ENCODE measurements at places on chromosomes 3 and 15.
A peak's percentile ranks its signal among the peaks of the same experiment; 100 is the strongest.

- no peak for DNase-seq
Measured at GRCh38 chr3:79310016-79310415, 457.8 kb downstream of the ROBO1 start.

GRCh38 chr3:38560996-38561717 is 65.0 kb downstream of the EXOG start:
- DNase-seq: no peak

- no peak for DNase-seq
Measured at GRCh38 chr15:85388566-85389305, 8.3 kb downstream of the AKAP13 start.

DNA sequence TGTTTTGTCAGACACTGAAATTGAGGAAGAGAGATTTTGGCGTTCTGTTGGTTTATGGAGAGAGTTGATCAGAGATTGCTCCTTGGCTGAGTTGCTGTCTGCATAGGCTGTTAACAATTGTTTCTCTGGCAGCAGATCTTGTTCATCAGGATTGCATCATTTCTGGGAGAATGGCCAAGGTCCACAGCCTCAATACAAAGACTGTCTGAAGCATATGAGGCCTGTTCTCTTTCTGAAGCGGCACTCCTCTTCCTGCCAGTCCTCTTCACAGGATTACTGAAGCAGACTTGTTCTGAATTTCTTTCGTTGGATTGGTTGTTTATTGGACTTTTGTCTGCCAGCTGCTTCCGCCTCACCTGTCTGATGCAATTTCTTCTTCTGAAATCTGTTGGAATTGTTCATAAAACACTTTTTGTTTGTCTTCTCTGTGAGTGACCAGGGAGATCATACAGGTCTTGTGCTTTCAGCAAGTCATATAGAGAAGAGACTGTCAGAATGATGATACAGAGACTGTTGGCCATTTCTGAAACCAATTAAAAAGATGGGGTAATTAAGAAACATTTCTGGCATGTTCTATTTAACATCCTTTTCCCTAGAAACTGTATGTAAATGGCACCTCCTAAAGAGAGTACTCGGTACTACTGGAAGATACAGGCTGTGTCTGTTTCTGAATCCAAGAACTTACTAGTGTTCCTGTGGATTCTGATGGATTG is 25.5 kb downstream of the SETD5 start:
- peak; percentile 96 for DNase-seq

GRCh38 chr3:148682997-148683396 is 14.7 kb upstream of the AGTR1 start:
- no peak for DNase-seq

GRCh38 chr3:30294241-30294667 is 312.1 kb upstream of the TGFBR2 start:
- no peak for DNase-seq

GRCh38 chr15:33098094-33099058 is 96.1 kb downstream of the FMN1 start:
- DNase-seq: no peak

DNA sequence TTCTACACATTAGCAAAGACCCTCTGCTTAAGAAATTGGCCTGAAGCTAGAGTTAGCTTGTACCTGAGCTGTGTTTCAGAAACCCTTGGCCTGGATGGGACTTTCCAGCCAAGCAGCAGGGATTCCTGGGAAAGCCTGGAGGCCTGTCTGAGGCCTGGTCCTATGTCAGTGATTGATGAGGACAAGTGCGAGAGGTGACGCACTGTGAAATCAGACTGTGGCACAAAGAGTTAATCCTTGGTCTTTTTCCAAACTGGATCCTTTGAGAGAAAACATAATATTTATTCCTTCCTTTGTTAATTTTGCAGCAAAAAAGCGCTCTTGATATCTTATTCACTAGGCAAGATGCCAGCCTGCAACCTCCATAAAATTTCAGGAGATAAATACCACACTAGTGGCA is 225.0 kb upstream of the ATP11B start:
- no peak for DNase-seq

DNA sequence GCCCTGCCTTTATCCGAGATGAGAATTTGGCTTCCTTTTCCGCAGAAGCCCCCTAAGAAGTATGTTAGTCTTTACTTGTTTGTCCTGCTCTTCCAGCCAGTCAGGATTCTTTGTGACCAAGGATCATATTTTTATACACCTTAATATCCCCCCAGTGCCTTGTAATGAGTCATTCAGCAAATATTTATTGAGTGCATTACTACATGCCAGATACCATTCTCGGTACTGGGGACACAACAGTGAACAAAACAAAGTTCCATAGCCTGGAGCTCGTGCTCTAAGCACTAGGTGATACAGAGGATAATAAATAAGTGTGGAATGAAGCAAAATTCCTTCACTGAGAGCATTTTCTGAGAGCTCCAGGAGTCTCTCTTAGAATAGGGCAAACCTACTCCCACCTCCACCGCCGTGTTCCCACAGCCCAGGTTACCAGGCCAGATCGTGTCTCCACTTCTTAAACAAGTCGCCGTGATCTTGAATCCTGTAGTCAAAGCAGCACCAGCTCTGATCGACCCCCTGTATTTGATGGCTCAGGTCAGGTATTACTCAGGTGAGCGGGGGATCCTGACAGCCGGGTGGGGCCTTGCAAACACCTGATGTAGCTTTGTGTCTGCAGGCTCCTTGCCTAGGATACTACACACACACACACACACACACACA is 18.5 kb downstream of the TTC21A start:
- DNase-seq: peak; percentile 74

DNA sequence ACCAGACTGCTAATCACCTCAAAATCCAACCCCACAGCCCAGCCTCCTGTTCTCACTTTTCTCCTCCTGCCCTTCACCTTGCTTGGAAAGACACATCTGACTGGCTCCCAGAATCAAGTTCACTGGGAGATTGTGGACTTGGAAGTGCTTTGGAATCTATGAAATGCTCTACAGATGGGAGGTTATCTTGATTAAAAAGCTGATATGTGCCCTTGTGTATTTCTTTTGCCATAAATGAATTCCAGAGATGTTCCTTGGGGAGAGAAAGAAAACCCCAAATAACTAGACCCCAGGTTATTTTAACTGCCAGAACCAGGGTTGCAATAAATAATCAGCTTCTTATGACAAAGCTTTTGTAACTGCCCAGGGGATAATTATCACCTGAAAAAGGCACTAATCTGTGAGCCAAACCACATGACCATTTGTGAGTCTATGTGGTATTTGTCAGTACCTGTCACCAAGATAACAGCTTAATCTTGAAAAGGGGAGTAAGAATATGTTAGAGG is 21.7 kb upstream of the ARHGEF3 start:
- no peak for DNase-seq

DNA sequence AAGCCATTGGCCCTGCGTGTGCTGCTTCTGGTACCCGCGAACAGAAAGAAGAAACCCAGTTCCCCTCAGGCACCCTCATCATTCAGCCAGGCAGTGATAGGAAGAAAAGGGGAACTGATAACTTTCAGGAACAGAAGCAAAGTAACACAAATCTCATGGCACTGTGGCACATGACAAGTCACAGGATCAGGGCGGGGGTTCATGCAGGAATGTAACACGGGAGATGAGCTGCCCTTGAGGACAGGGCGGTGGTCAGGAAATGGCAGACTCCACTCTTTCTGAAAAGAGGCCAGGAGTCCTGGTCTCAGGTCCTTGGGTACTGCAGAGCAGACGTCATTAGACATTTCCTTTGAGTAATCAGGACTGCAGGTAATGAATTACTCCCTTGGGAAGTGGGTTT is 95.5 kb downstream of the CCNL1 start:
- peak; percentile 35 for DNase-seq

- no peak for DNase-seq
Measured at GRCh38 chr15:67227846-67228245, 26.6 kb downstream of the AAGAB start.

- DNase-seq: no peak
Measured at GRCh38 chr15:58016581-58017175, 48.8 kb downstream of the ALDH1A2 start.

GRCh38 chr3:165544432-165544831 is 292.8 kb downstream of the BCHE start:
- no peak for DNase-seq

GRCh38 chr3:48544141-48544540 is 12.5 kb downstream of the PFKFB4 start:
- no peak for DNase-seq

GRCh38 chr15:90414408-90415028 is 26.5 kb downstream of the IQGAP1 start:
- no peak for DNase-seq

GRCh38 chr3:141306922-141307321 is 61.4 kb upstream of the ZBTB38 start:
- DNase-seq: peak; percentile 27

- DNase-seq: no peak
Measured at GRCh38 chr3:5675319-5675718, 487.8 kb downstream of the EDEM1 start.

DNA sequence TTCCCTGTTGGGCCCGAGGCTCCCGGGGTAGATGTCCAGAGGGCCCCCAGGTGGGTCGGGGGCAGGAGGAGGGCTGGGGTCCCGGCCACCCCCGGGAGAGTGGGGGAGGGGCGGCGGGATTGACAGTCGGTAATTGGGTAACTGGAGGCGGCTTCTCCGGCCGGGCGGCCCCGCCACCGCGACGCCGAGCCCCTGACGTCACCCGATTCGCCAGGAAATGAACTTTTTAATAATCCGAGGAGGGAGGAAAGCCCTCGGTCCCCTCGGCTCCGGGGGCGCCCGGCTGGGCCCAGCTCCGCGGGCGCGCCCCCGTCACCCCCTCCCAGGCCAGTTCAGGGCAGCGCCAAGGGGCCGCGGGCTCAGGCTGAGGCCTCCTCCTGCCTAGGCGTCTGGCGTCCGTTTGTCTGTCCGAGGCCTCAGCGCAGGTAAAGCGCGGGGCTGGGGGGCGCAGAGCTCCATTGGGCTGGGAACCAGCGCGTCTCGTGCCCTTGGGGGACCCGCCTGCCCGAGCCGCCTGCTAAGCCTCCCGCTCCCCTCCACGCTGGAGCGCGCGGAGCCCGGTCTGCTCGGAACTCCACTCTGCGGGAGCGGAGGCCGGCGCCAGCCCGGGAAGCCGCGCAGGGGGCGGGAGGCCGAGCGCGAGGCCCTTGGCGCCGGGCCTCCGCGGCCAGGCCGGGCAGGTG is 3.9 kb downstream of the GATA2 start:
- DNase-seq: no peak

DNA sequence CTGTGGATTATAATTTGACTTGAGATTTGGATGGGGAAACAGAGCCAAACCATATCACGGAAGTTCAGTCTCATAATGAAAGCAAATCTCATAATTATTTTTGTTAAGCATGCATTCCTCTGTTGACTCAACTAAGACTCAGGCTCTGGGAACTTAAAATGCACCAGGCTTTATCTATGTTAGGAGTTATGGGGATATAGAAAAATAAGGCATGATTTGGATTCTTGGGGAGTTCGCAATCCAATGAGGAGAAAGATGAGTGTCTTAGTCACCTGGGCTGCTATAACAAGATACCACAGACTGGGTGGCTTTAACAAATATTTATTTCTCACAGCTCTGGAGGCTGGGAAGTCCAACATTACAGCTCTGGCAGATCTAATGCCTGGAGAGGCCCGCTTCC is 89.4 kb upstream of the TJP1 start:
- no peak for DNase-seq

- DNase-seq: no peak
Measured at GRCh38 chr3:195251336-195252065, 19.5 kb downstream of the XXYLT1 start.

- DNase-seq: no peak
Measured at GRCh38 chr3:16378920-16379319, 113.9 kb downstream of the OXNAD1 start.

- peak; percentile 40 for DNase-seq
Measured at GRCh38 chr3:188389711-188390342, 235.9 kb downstream of the LPP start.

DNA sequence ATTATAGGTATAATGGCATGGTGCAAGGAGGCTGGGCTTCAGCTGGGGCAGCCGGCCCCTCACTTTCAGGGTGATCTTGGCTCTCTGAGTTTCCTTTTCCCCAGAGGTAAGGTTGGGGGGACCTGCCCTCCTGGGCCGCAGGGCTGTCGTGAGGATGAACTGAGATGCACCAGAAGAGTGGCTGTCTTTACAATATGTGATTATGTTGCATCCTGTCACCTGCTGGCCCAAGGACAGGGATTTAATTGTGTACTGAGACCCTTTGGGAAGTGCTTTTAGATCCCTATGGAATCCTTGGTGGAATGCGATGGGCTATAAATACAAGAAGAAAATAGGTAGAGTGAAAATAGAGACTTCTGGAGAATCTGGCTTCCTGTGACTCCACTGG is 22.1 kb downstream of the ANAPC13 start:
- no peak for DNase-seq

GRCh38 chr15:62482785-62483429 is 317.8 kb upstream of the C2CD4B start:
- DNase-seq: no peak

DNA sequence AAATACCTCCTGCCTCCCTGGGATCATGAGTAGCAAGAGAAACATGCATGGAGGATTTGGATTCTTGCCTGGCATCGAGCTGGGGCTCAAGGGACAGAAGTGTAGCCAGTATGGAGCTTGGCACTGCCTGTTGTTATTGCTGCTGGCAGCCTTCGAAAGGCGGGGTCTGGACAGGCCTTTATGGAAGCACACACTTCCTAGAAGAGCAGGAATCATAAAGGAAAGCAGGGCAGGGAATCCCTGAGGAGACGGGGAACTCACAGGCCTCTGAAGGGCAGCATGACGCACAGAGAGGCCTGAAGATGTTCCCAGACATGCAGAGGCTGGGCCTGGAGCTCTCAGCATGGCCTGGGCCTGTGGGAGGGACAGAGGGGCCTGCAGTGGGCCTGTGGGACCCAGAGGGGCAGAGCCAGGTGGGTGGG is 18.6 kb upstream of the SLC41A3 start:
- DNase-seq: no peak

- peak; percentile 47 for DNase-seq
Measured at GRCh38 chr3:39126532-39127071, 19.1 kb downstream of the TTC21A start.

GRCh38 chr3:150277444-150277843 is 130.7 kb upstream of the TSC22D2 start:
- no peak for DNase-seq

DNA sequence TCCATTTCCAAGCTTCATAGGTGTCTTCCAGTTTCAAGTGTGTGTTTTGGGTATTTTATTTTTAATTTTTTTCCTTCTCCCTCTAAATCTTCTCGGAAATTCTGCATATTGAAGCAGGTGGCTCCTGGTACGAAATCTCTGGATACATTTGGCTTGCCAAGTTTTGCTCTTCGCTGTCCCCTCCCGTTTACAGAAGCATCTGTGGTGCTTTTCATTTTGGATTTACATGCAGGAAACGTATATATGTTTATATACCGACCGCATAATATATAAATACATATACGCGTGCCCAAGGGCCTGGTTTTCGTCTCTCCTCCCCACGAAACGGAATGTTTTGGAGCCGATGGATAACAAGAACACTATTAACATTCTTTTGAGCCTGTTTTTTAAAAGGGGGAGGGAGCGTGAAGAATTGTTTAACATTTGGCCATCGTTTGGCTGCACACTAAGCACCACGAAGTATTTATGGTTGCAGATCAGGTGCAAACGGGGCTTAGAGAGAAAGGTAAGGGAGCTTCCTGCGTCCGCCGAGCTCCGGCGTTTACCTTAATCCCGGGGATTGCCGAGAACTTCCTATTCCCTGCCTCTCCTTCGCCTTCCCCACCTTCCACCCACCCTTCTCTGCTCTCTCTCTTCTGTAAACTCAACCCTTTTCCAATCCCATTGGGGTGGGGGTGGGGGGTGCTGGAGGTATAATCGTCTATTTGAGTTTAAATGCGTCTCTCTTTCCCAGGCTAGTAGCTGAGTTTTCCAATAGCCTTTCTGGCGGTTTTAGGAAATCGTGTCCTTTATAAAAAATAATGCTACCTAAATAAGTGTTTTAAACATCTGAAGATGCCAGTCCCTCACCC is 1.1 kb upstream of the NLGN1 start:
- no peak for DNase-seq
